Melanocyte of skin (primary cell): ENCODE measurements at places on chromosomes 5 and 9. TPM values are rescaled to one million over a fixed set of nuclear protein-coding genes. Genes with fewer than 3 reads are reported as not detected.

Gene IFNA13
- not detected in 2 replicates for total RNA-seq

Gene GRM6
- total RNA-seq = not detected in 2 replicates

Gene RGMB
- 38.2 and 50.2 TPM in 2 replicates for total RNA-seq

Gene SIT1
- not detected in 2 replicates for total RNA-seq

Gene QRFP
- not detected in 2 replicates for total RNA-seq

Gene HMGCS1
- total RNA-seq = 154 and 158 TPM in 2 replicates

Gene COL23A1
- total RNA-seq = 0.34 TPM in 1 of 2 replicates, not detected in the other

Gene PCDHGB6
- 1.4 and 2.9 TPM in 2 replicates for total RNA-seq

Gene DNM1
- total RNA-seq = 0.69 and 1.5 TPM in 2 replicates

Gene CHSY3
- 9.6 and 15.0 TPM in 2 replicates for total RNA-seq

Gene IQGAP2
- total RNA-seq = 9.7 and 9.9 TPM in 2 replicates

Gene PLAC8L1
- total RNA-seq = 0.73 TPM in 1 of 2 replicates, not detected in the other

Gene GZMA
- not detected in 2 replicates for total RNA-seq

Gene PCDHA1
- under 0.01 TPM in 1 of 2 replicates, not detected in the other for total RNA-seq

Gene GLDC
- total RNA-seq = 23.3 and 27.5 TPM in 2 replicates

Gene ELAVL2
- total RNA-seq = not detected in 2 replicates

Gene BDP1
- total RNA-seq = 22.4 and 33.1 TPM in 2 replicates

Gene BAAT
- under 0.01 and 0.15 TPM in 2 replicates for total RNA-seq

Gene ELOVL7
- total RNA-seq = 0.34 and 1.1 TPM in 2 replicates

Gene ADAMTS16
- total RNA-seq = under 0.01 TPM in 2 replicates

Gene CTXN3
- not detected in 2 replicates for total RNA-seq
